ENCODE measurements at places on chromosomes 1 and 21. TPM values are rescaled to one million over a fixed set of nuclear protein-coding genes. Genes with fewer than 3 reads are reported as not detected.

GRIK1 gene
- 7.5 TPM for total RNA-seq

GJC2 gene
- total RNA-seq: 1.1 TPM

CCSAP gene
- total RNA-seq: 286 TPM

CR1 gene
- 0.31 TPM for total RNA-seq

MIA3 gene
- total RNA-seq: 54.0 TPM

KCNK1 gene
- 5.3 TPM for total RNA-seq

RIIAD1 gene
- total RNA-seq: 7.8 TPM

GOLT1A gene
- not detected for total RNA-seq

ROR1 gene
- total RNA-seq: 2.5 TPM

SLC22A15 gene
- 11.4 TPM for total RNA-seq

KIAA0040 gene
- 0.47 TPM for total RNA-seq

FTCD gene
- total RNA-seq: not detected

DVL1 gene
- total RNA-seq: 70.7 TPM

LHX4 gene
- 0.31 TPM for total RNA-seq

CAMK1G gene
- 7.3 TPM for total RNA-seq

ZNF648 gene
- 0.31 TPM for total RNA-seq

GPR153 gene
- 25.3 TPM for total RNA-seq

GNAT2 gene
- not detected for total RNA-seq

LCE1A gene
- total RNA-seq: not detected

POU3F1 gene
- total RNA-seq: 9.4 TPM

ADGRB2 gene
- 75.0 TPM for total RNA-seq

CSMD2 gene
- total RNA-seq: 38.4 TPM

PTP4A2 gene
- 551 TPM for total RNA-seq

SEMA4A gene
- 13.6 TPM for total RNA-seq

PRAMEF13 gene
- total RNA-seq: not detected

C1orf50 gene
- 10.0 TPM for total RNA-seq
